ENCODE measurements at places on chromosomes 6 and 20.

DNA sequence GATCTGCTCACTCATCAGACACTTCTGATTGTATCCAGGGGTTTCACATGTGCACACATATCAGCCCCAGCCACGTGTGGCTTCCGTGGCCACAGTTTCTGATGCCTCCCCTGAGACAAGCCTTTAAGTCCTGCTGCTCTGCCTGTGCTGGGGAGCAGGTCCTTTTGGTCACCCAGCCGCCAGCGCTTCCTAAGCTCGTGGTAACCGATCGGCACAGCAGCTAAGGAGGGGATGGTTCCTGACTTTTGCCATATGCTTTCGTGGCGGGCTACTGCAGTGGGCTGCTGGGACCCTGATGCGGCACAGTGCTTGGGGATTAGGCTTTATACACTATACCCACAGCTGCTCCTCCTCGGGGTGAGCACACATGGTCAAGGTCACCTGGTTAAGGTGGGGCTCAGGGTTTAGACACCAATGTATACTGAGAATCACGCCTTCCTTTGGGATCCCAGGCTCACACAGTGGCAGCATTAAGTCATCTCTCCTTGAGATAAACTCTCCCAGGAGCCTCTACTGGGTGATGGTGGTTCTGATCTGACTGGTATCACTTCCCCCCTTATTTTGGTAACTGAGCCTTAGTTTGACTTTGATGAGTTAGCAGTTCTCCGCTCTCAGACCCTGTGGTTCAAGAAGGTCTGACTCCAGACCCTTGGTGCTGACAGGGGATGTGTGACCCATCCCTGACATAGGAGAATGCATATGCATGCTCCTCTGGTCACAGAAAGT is 85.9 kb upstream of the KCNG1 start:
- DNase-seq, result no peak

DNA sequence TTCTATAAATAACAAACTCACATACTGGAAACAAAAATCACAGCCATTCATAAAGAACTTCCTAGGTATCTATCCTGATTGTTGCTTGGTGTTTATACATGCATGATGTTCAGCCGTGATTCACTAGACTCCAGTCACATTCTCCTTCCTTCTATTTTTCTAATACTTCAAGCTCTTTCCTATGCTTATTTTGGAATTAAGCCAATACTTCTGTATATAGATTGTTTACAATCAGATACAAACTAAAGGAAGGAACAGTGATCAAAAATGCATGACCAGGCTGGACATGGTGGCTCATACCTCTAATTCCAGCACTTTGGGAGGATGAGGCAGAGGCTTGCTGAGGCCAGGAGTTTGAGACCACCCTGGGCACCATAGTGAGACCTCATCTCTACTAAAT is 377.5 kb upstream of the IRAK1BP1 start:
- no peak for DNase-seq

GRCh38 chr6:113829696-113830045 is 27.5 kb upstream of the MARCKS start:
- no peak for DNase-seq

DNA sequence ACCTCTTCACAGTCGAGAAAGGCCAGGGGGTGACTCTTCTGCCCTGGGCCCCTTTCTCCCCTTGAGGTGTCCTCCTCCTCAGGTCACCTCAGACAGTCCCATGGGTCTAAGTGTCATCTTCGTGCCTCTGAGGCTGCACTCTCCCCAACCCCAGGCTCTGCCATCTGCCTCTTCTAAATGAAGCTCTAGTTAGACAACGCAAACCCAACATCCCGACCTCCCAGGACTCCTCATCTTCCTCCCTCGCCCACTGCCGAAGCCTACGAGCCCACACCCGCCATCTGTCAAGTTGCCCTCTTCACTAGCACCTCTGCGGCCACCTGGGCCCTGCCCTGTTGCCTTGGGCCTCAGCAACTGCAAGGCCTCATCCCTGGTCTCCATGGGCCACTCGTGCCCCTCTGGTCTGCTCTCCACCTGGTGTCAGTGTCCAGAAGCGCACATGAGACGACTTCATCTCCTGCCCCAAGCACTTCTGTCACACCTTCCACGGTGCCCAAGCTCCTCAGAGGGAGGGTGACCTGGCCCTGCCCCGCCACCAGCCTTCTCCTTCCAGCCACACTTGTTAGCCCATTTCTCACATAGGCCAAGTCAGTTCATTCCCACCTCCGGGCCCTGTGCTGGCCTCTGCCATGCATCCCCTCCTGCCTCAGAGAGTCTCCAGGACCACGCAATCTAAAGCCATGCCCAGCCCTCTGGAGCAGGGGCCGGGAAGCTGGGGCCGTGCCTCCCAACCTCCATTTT is 53.8 kb downstream of the RRBP1 start:
- DNase-seq, result no peak

DNA sequence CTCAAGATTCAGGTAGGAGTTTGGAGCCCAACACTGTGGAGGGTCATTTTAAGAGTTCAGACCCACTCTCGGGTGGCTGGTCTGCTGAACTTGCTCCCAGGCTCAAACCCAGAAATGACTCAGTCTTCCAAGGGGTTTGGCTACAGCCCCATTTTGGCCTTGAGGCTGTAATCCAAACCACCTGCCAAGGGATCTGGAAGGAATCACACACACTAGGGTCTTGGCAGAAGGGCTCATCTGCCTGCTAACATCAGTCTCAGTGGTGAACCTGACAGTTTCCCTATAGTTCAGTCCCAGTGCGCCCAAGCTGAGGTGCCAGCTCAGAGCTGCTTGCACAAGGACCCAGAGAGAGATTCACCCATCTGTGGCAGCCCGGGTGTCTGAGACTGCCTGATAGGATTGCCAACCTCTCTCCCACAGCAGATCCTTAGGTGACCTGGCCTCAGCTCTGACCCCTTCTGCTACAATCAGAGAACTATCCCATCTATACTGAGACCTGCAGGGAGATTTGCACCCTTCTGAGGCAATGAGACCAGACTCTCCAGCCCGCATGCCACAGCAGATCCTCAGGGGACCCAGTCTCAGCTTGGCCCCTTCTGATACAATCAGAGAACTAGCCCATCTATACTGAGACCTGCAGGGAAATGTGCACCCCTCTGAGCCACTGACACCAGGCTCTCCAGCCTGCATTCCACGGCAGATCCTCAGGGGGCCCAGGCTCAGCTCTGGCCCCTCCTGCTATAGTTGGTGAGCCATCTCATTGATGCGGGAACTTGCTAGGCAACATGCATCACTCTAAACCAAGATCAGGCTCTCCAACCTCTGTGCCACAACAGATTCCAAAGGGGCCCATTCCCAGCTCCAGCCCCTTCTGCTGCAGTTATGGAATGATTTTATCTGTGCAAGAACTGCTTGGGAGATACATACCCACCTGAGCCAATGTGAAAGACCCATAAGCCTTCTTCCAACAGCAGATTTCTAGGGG is 48.2 kb downstream of the THBS2 start:
- DNase-seq, result no peak

DNA sequence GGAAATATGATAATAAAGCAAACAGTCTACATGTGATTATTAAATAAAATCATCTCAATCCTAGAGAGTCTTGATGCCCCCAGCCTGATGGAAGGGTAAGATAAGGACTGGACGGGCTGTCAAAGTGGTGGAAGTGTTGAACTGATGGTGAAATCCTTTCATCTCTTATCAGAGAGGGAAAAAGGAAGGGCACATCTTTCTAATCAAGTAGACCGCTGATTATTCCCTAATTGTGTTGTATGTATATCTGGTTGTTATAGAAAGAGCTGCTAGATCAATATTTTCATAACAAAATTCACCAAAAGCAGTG is 184.5 kb downstream of the PDE7B start:
- no peak for DNase-seq

DNA sequence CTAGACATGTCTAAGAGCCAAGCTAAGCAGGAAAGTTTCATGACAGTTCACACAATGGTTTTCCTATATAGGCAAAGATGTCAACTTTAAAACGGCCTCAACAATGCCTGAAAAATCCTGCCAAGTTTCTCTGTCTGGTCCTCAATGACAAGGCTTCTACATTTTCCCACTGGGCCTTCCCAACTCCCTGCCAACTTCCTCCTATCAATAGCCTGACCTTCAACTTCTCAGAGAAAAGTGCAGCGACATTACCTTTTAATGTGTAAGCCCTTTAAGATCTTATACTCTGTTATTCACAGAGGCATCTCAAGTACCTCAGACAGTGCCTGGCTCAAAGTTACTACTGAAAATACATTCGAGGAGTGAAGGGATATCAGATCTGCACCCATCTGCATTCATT is 56.2 kb upstream of the BTBD3 start:
- DNase-seq, result no peak

Measured in GM19239 (cell line).